ENCODE measurements at places on chromosomes 4 and X.

- no peak for DNase-seq
These were observed 427.8 kb downstream of the TMA16 start for GRCh38 chr4:163922302-163922701.

GRCh38 chrX:14235004-14235403, 205.3 kb upstream of the GEMIN8 start:
- no peak for DNase-seq

GRCh38 chrX:39726771-39727170, 371.0 kb downstream of the BCOR start:
- peak; percentile 32 for DNase-seq

DNA sequence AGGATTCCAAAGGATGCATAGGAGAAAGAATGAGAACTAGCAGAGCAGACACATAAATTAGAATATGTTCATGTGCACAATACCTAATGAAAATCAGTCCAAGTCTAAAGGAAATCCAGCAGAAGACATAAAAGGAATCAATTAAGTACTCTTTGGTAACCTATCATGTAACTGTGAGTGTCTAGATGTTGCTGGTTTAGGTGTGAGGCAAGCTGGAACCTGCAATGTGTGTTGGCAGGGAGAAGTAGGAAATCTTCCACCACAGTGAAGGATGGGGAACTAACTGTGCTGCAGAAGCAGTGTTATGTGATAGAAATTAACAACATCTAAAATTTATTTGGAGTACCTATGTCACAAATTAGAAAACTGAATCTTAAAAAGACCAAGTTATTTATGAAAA, 330.8 kb upstream of the DKK2 start:
- DNase-seq: no peak

Measured in D341Med (cell line).